Testis (tissue), 5 donors: ENCODE measurements at places on chromosomes 5 and 9.

GRCh38 chr5:178649580-178649979 lies 22.7 kb upstream of the CLK4 start:
- no peak for DNase-seq

- no peak for DNase-seq
These were observed 15.0 kb upstream of the GRHPR start for GRCh38 chr9:37407468-37407867.

DNA sequence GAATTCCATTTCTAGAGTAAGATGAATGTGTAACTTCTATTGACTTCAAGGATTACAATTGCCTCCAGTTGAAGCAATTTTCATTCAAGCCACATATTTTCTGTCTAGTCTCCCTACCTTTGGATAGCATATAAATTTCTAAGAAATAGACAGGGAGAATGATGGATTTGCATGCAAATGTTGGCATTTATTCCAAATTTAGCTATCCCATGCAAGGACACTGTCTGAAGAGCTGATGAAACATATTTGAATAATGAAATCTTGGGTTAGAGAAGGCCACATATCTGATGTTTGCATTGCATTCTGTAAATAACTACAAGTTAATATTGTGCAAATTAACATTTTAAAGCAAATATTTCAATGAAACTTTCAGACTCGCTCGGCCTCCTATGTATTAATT lies 36.0 kb upstream of the NAA35 start:
- DNase-seq: no peak

DNA sequence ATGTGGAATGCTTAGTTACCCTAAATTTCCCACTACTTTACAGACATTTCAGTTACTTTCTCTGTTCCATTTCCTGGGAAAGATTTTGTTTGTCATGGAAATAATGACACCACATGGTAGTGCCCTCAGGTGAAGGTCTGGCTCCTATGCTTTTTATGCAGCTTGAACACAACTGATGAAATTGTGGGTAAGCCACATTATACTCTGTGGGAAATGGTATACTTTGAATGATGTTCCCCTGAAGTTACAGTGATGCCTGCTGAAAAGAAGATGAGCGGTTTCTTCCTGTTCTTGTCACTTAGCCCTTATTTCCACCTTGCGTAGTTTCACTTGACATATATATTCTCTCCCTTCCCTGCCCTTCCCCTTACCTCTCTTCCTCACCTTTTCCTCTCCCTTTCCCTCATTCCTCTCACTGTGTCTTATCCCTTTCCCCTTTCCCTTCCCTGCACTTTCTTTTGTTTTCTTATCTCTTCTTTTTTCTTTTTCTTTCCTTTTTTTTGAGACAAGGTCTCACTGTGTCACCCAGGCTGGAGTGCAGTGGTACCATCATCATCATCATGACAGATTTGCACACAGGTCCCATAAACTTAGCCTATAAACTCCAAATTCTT lies 280.8 kb upstream of the IL12B start:
- DNase-seq: no peak

DNA sequence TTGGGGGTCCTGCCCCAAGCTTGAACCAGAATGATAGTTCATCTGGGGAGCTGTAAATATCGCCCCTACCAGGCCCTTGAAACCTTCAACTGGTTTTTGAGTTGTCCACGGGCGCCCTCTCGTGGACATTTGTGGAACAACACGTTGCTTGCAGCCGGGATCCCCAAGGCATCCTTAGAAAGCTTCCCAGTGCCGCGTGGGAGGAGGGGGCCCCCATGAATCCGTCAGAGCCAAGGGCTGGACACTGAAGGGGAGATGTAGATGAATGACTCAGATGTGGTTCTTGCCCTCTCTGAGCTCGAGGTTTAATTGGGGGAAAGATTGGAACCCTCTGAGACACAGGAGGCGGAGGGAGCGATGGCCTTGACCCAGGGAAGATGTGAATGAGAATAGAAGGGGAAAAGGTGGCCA lies 31.8 kb upstream of the ORM1 start:
- peak; percentile 88 for DNase-seq

DNA sequence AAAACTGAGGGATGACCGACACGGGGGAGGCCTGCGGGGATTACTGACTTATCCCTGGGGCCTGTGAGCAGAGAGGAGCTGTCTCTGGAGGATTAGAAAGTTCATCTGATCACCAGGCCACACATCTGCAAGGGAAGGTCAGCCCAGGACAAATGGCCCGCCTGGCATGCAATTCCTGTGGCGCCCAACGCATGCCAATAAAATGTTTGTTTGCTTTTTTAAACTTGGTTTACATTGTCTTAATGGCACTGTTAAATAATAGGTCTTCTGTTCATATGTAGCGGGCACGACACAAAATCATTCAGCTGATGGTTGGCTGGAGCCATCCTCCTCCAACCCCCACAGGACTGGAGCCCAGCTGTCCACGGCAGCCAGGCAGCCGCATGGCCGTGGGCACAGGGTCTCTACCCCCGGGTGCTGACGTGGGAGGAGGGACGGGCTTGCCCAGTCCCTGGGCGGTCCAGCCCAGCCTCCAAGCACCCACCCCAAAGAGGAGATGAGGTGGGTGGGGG lies 41.0 kb upstream of the SLC12A7 start:
- no peak for DNase-seq

- peak; percentile 53 for DNase-seq
These were observed 16.6 kb upstream of the HEMGN start for GRCh38 chr9:97954550-97954989.

DNA sequence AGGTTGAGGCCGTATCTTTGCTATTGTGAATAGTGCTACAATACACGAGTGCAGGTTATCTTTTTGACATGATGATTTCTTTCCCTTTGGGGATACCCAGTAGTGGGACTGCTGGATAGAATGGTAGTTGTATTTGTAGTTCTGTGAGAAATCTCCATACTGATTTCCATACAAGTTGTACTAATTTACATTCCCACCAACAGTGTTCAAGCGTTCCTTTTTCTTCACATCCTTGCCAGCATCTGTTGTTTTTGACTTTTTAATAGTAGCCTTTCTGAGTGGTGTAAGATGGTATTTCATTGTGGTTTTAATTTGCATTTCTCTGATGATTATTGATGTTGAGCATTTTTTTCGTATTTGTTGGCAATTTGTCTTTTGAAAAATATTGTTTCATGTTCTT lies 41.4 kb downstream of the CNOT6 start:
- DNase-seq: no peak

DNA sequence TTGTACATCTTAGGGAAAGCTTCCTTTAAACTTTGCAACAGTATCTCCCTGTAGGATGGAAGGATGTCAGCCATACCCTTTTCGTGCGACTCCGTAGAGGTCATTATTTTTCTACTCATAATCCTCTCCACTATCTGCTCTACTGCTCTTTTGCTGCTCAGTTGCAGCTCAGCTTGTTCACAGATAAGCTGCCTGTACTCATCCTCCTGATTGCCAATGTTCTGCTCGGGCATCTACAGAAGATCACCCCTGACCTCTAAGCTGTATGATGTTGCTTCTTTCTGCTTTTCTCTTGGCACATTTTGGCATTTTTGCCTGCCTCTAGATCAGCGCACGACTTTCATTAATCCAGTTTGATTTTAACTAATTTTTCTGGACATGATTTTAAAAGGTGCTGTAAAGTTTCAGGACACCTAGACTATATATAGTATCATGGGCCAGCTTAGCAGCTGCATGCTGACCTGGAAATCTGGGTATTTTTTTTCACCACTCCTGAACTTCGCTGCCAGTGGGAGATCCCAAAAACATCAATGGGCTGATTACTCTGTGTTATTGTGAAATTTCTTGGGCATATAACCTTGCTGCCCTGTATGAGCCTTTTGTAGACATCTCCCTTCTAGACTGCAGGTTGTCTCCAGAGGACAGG lies 131.2 kb upstream of the ZNF608 start:
- no peak for DNase-seq

DNA sequence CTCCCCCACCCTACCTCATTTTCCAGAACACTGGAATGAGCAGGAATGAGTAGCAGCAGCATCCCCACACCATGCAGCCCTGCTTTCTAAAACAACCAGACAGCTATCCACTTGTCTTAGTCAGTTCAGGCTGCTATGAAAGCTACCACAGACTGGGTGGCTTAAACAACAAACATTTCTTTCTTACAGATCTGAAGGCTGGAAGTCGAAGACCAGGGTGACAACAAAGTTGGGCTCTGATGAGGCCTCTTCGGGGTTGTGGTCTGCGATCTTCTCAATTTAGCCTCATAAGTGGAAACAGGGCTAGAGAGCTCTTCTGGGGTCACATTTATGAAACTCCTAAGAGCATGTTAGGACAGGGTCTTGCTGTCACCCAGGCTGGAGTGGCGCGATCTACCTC lies 38.9 kb downstream of the LPAR1 start:
- DNase-seq: no peak

GRCh38 chr9:100206899-100207298 lies 107.9 kb downstream of the INVS start:
- DNase-seq: no peak

DNA sequence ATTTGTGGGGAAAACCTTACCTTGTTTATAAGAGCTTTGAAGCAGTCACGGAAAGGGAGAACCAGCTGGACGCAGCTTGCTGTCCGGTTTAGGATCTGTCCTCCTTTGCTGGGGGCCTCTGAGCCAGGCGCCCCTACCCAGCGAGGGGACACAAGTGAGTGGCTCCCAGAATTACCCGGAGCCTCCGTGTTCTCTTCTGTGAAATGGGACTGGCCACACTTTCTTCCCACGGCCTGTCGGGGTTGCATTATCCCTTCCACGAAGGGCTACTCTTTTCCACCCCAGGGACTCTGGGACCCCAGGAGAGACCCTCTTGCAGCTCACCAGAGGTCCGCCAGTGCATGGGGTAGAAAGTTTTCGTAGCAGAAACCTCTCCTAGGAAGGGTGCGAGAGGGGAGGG lies 477 bp upstream of the GBGT1 start:
- DNase-seq: no peak

DNA sequence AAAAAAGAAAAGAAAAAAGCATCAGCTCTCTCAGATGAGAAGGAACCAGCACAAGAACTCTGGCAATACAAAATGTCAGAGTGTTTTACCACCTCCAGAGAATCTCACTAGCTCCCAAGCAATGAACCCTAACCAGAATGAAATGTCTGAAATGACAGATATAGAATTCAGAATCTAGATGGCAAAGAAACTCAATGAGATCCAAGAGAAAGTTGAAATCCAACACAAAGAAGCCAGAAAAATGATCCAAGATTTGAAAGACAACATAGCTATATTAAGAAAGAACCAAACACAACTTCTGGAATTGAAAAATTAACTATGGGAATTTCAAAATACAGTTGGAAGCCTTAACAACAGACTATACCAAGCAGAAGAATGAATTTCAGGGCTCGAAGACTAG lies 396.3 kb downstream of the PDE4D start:
- no peak for DNase-seq

- no peak for DNase-seq
These were observed 7.0 kb upstream of the HRCT1 start for GRCh38 chr9:35899021-35899420.

GRCh38 chr5:108924457-108924961 lies 176.8 kb downstream of the FER start:
- no peak for DNase-seq

- peak; percentile 38 for DNase-seq
These were observed 105.9 kb downstream of the GADD45G start for GRCh38 chr9:89710697-89711096.

DNA sequence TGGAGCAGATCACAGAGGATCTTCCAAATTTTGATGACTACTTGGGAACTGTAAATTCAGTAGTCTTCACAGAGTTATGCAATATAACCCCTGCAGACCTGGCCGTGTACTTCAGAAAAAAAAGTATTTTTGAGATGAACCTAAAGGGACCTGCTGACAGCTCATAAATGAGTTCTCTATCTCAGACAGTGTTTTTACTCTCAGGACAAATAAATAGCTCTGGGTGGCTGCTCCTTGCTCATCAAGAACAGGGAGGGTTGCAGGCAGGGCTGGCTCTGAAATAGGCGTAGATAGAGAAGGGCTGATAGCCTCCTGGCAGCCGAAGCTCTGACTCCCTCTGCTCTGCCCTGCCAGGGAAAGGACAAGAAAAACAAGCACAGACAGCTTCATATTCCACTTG lies 64.8 kb downstream of the PLAC8L1 start:
- peak; percentile 77 for DNase-seq

- DNase-seq: no peak
These were observed 820.7 kb upstream of the TYRP1 start for GRCh38 chr9:11872471-11872870.

DNA sequence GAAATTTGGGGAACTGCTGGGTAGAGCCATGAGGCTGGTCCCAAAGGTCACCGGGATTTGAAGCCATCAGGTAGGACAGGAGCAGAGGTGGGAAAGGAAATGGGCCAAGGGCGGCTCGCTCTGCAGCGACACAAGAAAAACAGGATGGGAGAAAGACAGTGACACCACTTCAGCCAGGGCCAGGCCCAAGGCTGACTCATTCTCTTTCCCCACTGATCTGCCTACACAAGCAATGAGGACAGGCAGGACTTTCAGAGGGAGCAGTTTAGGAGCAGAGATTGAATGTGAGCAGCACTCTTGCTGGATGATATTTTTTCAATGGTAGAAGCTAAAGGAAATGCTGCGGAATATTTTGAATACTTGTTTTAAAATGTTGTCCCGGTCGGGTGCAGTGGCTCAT lies 3.5 kb downstream of the RUFY1 start:
- DNase-seq: no peak

DNA sequence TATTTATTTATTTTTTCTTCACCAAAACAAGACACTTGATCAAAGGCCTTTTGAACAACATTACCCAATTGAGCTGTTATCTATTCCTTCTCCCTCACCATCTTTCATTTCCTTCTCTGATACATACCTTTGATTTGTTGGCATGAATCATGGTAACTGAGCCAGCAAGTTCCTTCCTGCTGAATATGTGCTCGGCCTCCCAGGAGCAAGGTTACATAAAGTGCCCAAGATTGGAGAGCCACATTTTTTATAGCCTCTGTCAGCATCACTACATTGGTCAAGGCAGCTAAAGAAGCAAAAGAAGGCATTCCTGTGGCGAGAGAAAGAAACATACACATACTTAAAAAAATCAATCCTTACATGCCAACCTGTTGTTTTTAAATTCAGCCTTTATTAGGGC lies 369.6 kb downstream of the CYLC2 start:
- DNase-seq: no peak

- DNase-seq: no peak
These were observed 1.2 kb downstream of the FANCC start for GRCh38 chr9:95316274-95316673.

DNA sequence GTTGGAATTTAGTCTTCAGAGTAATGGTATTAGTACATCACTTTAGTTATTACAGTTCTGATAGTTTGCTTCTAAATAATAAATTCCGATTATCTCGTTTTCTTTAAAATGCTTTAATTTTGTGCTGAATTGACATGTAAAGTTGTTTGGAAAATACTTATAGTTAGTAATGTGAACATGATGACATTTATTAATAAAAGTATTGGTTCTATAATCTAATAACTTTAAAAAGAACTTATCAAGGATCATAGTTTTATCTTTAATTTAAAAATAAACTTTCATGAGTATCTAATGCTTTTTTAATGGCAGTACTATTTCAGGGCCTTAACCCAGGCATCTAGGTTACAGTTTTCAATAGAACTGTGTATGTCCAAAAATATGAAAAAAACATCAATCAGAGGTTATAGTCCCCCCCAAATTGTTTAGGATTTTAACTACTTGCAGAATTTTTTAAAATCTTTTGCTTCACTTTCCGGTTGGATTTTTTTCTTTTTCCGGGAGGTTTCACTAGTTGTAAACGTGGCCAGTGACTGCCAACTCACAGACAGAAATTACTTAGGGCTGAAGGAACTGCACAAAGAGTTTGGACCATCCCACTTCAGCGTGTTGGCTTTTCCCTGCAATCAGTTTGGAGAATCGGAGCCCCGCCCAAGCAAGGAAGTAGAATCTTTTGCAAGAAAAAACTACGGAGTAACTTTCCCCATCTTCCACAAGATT lies 680 bp downstream of the GPX8 start:
- DNase-seq: peak; percentile 78
